Stimulated activated CD4-positive, alpha-beta T cell treated with anti-CD3 and anti-CD28 coated beads, Interleukin-2, amount 100 ng/mL, for 4 hours (primary cell): ENCODE measurements at places on chromosomes 4 and X.

- DNase-seq: no peak
Measured at GRCh38 chr4:173139561-173139960, 29.1 kb upstream of the GALNT7 start.

DNA sequence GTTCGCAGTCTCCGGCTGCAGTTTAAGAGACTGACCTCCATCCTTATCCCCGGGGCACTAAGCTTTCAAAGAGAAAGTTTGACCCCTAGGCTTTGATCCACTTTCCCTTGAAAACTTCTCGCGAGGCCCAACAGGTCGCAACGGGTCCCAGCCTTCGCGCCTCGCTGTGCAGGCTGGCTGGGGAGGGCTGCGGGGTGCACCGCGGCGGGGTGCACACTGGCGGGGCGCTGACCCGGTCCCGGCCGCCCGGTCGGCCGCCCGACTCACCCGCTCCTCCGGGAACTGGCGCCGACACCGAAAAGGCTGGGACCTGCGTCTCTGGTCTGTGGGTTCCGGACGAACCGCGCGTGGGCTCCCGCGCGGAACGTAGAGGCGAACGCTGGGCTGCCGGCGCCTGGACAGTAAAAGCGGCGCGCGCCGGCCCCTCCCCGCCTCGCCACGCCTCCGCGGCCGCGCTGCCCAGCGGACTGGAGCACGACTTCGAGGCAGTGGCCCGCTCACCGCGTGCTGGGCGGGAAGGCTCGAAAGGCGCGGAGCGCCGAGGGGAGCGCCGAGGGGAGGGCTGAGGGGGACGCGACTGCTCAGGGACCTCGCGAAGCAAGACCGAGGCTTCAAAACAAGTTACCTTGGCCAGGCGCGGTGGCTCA lies at the start of gene TAF7L:
Gene TAF7L (minus strand): TSS at position 378 of the 647 bp plus-strand sequence. CDS start 3,791 bp downstream, outside the sequence.
- no peak for DNase-seq

DNA sequence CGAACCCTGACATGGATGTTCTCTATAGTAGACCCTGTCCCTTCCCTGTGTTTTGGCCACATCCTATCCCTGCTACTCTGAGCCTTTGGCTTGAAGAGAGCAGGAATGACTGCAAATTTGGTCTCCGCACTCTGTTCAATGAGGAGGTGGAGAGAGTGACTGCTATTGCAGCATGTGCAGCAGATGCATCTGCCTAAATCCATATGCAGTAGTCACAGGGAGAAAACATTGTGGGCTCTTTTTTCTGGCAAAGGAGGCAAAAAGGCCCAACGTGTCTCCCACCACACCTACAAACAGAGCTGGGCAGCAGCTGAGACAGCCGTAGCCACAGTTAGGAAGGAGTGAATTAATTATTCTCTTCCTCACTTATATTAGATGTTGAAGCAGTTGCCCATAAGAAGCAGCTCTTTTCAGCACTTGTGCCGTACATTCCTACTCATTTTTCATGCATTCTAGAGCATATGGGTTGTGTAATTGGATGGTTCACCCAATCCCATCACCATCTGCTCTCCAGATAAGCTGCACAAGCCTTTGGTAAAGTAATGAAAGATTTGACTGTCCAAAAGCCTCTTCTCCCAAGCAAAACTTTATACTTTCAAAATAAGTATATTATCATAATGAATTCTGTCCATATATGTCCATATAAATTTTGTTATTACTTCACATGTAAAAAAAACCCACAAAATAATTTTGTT lies 147.9 kb upstream of the FAM47A start:
- DNase-seq: no peak

DNA sequence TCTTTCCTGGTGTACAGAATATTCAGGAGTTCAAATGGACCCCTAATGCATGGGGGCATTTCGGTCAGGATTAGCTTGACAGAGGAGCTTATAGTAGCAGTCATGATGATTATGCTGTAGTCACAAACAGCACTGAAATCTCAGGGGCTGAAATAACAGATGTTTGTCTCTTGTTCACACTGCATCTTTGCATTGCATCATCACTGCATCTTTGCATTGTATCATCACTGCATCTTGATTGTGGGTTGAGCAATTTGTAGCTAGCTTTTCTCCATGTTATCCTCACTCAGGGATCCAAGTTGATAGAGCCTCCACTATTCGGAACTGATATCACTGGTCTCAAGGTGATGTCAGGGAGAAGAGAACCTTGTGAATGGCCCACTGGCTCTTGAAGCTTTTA lies 160.9 kb downstream of the GATB start:
- no peak for DNase-seq

DNA sequence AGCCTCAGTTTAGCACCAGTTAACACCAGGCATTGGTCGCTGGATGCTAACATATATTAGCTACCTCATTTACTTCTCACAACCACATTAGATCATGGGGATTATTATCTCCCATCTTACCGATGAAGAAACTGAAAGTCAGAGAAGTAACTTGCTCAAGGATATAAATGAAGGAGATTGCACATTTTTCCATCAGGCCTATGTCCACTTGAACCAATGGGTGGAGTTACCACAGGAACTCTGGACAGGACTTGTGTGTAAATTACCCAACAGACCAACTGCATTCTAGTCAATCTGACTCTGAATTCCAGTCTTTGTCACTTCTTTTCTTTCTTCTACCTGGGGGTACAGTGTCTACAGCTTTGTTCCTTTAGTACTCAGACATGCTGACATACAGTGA lies 1.8 kb downstream of the LNX1 start:
- no peak for DNase-seq

- DNase-seq: no peak
Measured at GRCh38 chr4:25925486-25926201, 11.6 kb downstream of the SMIM20 start.

GRCh38 chr4:14018191-14018853 lies 390.8 kb upstream of the BOD1L1 start:
- no peak for DNase-seq

- peak; percentile 64 for DNase-seq
Measured at GRCh38 chr4:13656569-13657405, 29.3 kb upstream of the BOD1L1 start.

DNA sequence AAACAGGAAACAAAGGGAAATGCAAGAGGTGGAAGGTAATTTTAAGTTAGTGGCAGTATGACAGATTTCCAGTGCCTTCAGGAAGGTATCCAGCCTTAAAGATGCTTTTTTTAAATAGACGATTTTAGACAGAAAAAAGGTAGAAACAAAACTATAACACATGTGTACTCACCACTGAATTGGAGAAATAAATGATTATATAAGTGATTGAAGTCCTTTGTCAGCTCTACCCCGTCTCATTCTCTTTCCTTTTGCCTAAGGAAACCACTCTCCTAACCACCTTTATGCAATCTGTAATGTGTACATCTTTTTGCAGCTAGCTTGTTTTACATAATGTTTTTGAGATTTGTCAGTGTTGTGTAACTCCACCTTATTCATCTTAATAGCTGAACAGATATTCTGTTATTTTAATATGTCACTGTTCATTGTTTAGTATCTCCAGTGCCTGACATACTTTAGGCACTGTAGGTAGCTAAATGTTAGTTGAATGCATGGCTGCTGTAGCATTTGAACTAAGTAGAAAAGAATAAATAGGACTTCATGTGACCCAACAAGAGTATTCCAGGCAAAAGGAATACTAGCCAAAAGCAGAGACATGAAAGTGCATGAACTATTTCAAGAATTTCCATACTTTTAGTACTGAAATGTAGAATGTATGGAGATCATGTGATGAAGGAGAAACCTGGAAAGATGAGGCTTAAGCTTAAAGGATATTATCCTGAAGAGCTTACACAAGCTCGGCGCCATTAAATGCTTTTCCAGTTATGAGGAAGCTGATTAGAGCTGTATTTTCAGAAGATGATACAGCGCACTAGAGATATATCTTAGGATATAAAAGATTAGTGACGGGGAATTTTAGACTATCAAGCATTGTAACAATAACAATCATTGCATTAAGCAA lies 865 bp downstream of the FAM200B start:
- no peak for DNase-seq

DNA sequence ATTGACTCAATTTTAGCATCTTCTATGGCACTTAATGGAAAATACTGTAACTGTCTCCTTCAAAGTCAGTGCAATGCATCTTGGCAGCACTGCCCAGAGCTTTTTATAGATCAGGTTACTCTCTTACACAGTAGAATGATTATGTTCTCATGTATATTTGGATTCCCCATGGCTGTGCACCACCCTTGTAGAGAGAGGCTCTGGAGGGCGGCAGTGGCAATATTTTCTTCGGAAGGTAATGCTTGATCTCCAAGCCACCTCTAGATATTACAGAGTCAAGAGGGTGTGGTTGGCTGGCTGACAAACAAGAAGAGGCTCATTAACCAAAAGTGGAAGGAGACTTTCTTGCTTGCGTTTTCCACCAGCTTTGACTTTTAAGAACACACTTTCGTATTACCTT lies 72.8 kb upstream of the ARSJ start:
- DNase-seq: no peak

GRCh38 chrX:150205011-150205410 lies 158.1 kb upstream of the MAMLD1 start:
- no peak for DNase-seq

DNA sequence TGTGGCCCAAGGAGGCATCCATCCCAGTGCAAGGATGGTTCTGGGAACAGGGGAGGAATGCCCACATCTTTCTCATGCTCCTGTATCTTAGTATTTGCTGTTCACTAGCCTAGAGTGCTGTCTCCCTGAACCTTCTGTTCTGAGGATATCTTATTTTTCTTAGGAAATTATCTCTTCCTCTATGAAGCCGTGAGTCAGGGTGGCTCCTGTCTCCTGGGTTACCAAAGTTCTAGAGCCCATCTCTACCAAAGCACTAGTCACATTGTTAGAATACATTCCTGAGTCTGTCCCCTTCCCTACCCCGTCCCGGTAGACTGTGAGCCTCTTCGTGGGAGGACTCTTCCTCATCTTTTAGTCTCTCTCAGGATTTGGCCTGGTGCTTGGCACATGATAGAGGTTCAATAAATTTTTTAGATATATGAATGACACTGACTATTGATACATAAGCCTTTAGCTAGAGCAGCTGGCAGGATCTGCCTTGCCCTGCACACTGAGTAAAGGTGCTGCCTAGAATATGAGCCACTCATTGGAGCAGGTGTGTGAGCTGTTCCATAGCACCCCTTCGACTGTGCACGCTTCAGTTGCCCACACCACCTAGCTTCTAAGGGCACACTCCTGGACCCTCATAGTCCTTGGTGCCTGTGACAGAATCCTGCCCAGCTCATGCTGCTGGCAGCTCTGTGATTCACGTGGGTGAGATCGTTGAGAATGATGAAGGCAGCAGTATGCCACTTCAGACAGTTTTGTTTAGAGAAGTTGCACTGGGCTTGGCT lies 13.3 kb downstream of the CXCR3 start:
- no peak for DNase-seq

- DNase-seq: peak; percentile 50
Measured at GRCh38 chr4:3074846-3075651, 568 bp downstream of the HTT start.

DNA sequence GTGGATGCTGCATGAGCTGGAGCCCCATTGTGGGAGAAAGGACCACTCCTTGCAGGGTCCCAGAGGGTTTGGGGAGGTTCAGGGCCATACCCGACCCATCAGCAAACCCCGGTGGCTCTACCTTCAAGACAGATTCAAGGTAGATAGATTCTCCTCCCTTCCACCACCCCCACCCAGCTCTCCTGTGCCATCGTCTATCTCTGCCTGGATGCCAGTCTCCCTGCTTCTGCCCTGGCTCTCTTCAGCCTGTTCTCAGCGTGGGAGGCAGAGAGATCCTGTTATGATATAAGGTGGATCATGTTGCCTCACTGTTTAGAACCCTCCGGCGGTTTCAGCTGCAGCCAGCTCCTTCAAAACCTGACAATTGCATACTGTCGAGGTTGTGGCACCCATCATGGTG lies 5.4 kb downstream of the LAGE3 start:
- no peak for DNase-seq

DNA sequence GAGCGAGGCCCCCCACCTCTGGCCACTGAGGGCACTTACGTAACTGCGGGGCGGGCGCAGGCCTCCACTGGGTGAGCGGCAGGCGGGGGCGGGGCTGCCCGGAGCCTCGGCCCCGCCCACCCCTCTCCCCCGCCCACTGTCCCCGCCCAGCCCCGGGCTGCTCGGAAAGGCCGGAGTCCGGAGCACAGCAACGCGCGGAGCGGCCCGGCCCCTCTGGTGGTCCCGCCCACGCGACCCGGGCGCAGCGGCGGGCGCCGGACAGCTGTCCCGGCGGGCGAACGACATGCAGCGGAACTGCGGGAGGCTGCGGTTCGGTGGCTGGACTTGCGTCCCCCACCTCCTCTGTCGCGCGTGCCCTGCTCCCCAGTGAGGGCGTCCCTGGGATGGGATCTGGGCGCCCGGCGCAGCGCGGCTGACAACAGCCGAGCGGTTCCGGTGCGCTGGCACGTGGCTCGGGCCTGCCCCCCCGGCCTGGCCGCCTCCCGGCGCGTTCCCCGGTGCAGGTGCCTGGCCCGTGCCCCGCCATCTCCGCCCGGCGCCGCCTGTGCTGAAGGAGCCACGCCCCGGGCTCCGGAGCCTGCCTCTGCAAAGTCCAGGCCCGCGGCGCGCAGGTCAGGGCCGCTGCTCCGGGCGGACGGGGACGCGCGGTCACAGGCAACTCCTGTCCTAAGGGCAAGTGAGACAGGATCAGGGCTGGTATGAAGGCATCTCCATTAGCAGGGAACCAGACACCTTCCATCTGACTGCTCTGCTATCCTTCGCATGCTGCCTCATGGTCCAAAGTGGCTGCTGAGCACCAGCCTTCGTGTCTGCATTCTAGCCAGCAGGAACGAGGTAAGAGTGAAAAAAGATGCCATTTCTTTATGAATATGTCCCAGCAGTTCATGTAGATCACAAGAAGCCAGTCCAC lies 21.8 kb upstream of the JAKMIP1 start:
- DNase-seq: no peak

- no peak for DNase-seq
Measured at GRCh38 chrX:44342866-44343265, 606 bp downstream of the EFHC2 start.

GRCh38 chr4:40193016-40193571 lies 3.7 kb upstream of the RHOH start:
- DNase-seq: no peak

GRCh38 chrX:72268597-72269365 lies 8.3 kb downstream of the RPS4X start:
- DNase-seq: no peak
